ENCODE measurements at places on chromosomes 2 and 18.

DNA sequence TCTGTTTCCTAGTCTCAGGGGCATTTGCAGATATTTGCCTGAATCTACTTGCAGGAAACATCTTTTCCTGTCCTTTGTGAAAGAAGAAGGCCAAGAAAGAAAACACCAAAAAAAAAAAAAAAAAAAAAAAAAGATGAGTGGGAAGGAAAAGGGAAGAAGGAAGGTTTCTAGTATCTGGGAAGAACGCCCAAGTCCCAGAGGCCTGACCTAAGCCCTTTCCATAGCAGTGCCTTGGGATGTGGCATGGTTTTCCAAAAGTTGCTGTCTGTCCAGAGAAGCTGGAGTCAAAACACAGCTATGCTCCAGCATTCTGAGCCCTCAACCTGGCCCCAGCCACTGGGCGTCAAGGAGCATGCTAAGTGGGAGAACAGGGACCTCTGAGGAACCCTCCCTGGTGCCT, 123.5 kb downstream of the INHBB start:
- no peak for DNase-seq

DNA sequence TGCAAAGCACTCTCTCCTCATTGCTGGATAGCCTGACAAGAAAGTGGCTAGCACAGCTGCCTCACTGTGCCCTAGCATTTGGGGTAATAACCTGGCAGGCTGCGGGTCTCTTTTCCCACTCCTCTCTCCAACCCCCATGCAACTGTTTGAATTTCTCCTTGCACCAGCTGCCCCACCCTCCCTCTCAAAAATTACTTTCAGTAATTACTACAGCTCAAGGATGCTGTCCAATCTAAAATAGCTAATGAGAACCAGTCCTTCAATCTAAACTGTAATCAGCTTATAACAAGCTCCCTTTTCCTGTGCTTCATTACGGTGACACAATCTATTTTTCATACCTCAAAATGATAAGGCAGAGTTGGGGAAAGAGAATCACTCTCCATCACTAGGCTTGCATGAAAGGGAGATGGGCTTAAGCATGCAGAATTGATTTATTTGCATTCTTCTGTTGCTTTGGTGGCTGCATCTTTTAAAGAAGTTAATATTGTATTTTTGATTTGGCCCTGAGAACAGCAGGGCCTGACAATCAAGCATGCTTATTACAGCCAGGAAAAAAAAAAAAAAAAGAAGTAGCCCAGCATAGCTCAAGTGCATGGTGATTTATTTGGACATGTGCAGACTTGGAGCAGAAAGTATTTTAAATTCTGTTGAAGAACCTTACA, 881.8 kb downstream of the SLC4A3 start:
- no peak for DNase-seq

DNA sequence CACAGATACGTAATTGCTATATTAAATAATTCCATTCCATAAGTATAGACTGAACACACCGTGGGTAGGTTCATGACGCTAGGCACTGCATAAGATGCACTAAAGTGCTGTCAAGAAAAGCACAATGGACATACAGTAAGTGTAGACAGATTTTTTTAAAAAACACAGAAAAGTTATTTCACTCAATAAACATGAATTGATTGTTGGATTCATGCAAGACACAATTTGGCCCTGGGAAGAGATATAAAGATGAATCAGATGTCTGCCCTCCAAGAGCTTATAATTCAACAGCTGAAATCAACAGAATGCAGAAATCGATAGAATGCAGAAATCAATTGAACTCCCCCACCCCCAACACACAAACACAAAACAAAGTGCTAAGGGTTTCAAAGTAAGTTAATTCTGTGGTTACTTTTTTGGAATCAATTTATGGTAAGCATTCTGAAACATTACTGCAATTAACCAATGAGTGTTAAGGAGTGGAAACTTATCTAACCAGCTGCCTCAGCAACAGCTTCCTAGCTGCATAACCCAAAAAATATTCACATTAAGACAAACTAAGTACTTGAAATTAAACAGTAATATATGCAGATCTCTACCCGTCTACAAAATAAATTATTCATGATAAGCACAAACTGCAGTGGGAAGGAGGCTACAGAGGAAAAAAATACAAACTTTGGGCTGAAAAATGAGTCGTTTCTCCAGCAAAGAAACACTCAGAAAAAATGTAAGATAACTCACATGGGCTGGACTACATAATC, 1.6 kb downstream of the NBAS start:
- no peak for DNase-seq

GRCh38 chr2:27354597-27354927, 2.0 kb downstream of the GTF3C2 start:
- no peak for DNase-seq

- DNase-seq = no peak
Observed at GRCh38 chr2:99857372-99857771, 285.0 kb downstream of the AFF3 start.

DNA sequence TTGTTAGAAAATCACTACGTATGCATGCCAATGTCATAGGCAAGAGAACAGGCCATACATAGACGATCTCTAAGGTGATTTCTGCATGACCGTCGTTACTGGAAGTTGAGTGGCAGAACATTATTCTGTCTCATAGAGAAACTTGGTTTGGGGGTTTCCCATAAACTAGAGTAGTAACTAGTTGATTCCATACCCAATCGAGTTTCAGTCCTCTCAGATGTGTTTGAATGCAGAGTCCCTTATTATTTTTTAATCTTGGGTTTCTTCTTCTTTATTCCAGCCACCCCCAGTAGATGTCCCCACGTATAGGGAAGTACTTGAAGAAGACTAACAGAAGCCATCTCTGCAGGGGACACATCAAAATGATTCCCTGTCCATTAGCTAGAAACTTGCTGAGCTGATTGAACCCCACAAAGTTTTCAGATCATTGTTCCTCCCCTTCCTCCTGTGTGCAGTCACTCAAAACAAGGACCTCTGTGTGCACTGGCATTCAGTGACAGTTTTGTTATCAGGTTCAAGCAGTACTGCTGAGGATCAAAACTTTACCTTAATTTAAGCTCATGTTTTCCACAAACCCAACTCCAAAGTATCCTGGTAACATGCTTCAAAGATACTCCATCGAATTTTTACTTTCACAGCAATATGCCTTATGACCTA, 68.4 kb upstream of the CDCA7 start:
- no peak for DNase-seq

- no peak for DNase-seq
Observed at GRCh38 chr18:34592961-34593382, 117.1 kb upstream of the DTNA start.

Measured in activated CD8-positive, alpha-beta memory T cell treated with anti-CD3 and anti-CD28 coated beads for 4 hours (primary cell).